Stimulated activated CD4-positive, alpha-beta T cell treated with anti-CD3 and anti-CD28 coated beads, Interleukin-12 subunit alpha, Interleukin-12 subunit beta, amount 100 ng/mL, for 48 hours (primary cell): ENCODE measurements at places on chromosomes 6 and 20.

DNA sequence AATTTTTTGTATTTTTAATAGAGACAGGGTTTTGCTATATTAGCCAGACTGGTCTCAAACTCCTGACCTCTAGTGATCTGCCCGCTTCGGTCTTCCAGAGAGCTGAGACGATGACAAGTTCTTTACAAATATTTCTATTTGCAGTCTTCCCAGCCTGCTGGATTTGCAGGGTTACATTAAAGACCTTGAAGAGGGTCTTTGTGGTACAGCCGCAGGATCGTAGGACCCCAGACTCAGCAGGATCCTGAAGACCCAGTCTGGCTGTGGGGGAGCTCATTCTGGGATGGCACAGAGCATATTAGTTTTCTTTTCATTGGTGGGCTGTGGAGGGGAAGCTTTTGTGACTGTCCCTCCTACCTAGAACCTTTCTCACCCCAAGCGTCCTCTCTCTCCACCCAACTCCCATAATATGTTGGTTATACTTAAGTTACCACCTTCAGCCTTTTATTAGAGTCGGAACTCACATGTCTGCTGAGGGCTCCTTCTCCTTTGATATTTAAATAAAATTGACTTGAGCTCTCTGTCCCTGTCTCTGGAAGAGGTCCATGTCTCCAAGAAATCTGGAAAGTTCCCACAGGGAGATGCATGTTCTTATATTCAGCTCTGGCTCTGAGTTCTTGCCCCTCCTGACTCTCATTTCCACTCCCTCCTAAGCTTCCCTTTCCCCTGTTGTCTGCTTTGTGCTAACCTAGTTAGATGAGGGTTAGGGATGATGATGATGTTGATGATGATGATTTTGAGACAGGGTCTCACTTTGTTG lies 72.0 kb downstream of the TIAM2 start:
- no peak for DNase-seq

DNA sequence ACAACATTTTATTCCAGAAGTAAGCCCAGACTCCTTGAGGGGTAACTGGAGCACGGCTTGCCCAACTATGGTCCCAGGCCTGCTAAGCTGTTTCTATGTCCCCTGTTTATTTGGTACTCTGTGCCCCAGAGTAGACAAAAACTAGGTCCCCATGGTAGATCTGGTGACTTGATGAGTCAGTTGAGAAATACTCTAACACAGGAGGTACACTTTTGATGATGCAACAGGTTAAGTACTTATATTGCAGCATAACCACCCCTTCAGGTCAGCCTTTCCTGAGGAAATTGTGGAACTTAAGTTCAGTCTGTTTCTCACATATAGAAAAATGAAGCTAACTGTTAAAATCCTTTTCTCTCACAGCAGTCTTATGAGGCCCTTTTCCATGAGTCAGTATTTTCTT lies 19.6 kb downstream of the TTPAL start:
- no peak for DNase-seq

DNA sequence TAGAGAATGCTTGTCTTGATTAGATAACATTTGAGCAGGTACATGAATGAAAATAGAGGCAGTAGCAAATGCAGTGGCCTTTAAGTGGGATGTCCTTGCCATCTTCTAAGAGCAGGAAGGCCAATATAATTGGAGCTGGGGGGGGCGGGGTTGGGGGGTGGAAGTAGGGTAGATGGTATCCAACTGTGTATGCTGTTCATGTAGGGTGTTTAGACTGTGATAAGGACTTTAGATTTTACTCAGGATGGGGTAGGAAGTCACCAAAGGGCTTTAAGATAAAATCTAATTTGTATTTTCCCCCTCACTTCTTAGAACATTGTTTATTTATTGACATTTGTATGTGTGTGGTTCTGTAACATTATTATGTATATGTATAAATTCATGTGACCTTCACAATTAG lies 12.0 kb downstream of the TAB2 start:
- no peak for DNase-seq

DNA sequence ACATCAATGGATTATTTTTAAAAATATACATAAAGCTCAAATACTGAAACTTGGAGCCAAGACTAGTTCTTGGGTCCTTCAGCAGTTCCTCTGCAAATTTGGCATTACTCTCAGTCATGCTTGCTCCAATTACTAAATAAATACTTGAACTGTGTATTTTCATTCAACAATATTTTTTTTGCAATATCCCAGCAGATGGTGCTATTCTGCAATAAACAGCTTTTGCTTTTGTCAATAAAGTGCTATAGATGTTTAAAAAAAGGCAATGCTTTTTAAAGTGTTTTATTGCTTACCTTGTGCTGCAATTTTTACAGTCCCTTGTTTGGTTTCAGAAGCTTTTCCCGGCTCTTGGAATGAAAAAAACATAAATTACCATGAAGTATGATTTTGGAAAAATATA lies 243.4 kb downstream of the TRDN start:
- no peak for DNase-seq

GRCh38 chr20:57672953-57673575 lies 36.8 kb downstream of the PMEPA1 start:
- DNase-seq: no peak

- DNase-seq: no peak
Measured at GRCh38 chr6:44696686-44697085, 309.2 kb downstream of the CDC5L start.

DNA sequence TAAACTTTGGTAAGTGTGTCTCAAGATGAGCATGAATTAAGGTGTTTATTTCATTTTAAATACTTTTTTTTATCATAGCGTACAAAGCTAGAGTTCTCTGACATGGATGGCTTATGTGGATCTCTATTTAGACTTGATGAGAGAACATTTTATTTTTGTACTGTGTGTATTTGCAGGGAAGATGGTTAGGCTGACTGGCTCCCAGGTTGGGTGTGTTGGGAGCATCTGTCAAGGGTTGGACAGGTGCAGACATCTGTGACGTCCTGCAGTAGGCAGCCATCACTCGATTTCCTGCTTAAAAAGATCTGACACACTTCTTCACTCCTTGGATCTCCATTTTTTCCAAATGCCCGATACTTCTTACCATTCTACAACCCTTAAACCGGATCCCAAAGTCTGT lies 221.9 kb upstream of the QKI start:
- no peak for DNase-seq

GRCh38 chr20:4774207-4774606 lies 52.5 kb downstream of the PRND start:
- DNase-seq: no peak

DNA sequence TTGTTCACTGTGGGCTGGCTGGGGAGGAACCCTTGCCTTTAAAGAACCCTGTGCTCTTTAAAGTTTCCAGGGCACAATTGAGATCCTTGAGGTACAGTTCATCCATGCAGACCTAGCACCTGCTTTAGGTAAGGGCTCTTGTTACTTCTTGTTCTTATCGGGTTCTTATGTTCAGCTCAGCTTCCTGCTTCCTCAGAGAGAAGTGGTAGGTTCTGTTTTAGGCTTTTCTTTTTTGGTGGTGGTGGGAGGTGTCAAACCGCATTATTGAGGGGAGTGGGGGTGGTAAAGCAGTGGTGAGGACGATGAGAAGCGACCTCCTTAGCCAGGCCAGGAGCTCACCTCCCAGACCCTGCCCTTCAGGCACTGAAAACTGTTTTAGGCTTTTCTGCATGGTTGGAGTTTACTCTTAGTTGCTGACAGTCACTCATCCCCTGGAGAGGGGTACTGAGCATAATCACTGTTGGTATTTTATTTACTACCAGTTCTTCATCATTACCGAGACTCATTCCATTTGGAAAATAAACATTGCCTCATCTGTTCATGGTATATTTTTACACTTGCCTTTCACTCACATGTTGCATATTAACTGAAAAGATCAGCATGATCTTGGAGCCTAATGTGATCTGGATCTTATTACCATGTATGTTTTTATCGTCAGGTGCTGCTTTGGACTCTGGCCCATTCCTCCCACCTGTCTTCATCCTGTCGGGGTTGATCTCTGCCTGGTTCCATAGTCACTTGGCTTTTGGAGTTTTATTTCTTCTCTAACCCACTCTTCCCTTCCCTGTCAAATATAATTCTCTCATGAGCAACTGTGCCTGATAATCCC lies 35.4 kb downstream of the SLC16A10 start:
- no peak for DNase-seq

GRCh38 chr6:160735523-160735922 lies 33.5 kb downstream of the PLG start:
- no peak for DNase-seq

DNA sequence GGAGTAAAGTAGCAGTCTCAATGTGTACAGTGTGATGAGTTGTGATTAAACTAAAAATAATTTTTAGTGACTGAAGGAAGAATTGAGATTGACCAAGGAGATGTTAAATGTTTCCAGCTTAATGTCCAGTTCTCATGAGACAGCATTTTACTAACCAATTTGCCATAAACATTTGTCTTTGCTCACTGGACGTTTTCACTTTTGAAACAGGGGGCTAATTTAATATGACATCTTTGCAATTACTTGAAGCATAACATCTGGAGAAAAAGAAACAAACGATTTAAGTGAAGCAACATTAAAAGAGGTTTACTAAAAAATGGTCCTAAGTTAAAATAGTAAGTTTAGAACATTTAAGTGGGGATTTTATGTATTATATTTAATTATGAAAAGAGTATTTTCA lies 443.8 kb downstream of the BCKDHB start:
- DNase-seq: no peak

- DNase-seq: no peak
Measured at GRCh38 chr6:10373642-10374359, 41.1 kb downstream of the TFAP2A start.

DNA sequence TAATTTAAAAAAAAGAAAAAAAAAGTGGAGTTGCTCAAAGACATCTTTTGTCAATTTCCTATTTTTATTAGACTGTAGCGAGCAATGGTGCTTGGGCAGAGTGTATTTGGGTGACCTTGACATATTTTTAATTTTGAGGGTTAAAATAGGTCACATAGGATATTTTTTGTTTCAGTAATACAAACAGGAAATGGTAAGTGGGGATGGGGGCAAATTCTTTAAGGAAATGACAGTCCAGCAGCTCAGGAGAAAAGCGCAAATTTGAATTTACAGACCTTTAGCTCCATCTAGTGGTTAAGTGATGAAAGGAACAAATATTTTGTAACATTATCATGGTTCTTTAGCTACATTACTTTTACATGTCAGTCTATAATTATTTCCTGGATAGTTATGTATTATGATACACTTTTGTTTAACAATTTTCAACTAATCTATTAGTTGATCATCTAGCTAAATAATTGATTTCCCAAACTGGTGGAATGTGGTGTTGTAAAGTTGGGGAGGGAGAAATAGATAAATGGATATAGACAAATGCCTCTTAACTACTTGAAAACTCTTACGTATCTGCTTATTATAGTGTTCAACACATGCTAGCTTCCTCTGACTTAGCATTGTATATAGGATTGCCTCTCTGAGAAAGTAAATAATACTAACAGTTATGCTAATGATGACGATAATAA lies 10.0 kb downstream of the CITED2 start:
- no peak for DNase-seq
